GM04503 (cell line): ENCODE measurements at places on chromosomes 16 and 17.

GRCh38 chr16:31519759-31520431 is 7.8 kb upstream of the AHSP start:
- DNase-seq = no peak

DNA sequence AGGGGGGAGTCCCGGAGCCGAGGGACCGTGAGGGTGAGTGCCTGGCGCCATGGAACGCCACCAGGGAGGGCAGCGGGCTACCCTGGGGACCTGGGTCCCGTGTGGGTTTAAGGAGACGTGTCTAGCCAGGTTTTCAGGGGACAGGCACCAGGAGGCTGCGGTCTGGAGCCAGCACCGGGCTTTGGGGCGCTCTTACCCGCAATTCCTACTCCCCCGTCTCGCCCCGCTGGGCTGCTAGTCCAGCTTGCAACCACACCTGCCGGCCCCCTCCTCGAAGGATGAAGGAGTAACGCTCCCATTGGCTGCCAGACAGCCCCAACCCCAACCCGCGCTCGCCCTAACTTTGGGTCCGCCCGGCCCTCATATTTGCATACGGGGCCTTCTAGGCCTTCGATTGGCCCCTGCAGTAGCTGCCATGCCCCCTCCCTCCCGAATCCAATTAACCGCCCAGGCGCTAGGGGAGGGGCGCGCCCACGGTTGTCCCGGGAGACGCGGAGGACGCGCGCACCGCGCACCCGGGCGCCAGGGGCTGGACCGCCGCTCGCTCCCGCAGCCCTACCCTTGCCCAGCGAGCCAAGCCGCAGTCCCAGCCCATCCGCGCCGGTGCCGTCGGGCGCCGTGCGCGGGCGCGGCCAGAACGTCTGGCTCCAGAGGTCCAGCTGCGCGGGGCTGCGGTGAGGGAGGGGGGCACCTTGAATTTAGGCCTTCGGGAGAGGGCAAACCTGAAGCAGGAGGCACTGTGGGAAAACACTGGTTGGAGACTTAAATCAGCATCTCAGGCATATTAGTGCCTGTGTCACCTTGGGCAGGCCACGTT is at the start of gene TTLL6:
TSS of gene TTLL6 (minus strand) at position 456 of the 817 bp plus-strand sequence. CDS start at position 299, 157 bp downstream.
- no peak for DNase-seq

DNA sequence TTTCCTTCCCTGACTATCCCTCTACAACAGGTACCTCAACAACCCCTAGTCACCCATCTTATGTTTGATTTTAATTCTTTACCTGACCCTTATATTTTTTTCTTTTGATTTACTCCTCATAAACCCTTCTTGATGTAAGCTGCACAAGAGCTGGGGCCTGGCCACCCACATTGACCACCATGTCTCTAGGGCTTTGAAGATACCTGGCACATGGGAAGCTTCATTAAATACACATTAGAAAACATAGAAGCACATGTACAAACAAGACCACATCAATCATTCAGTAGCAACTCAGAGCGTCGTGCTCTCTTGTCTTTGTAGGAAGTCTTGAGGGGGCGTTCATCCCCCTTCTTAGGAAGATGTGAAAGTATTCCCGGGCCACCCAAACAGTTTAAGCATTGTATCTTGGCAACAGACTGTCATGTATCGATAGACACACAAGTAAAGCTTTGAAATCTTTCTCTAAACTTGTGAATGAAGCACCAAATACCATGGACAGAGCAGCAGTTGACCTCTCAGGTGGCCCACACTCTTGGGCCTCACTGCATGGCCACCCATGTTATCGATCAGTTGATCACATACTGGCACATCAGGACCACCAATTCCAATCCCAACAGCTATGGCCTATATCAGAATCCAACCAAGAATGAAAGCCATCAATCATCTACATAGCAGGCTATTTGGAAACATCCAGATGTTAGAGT is 183.6 kb downstream of the ZFHX3 start:
- no peak for DNase-seq

DNA sequence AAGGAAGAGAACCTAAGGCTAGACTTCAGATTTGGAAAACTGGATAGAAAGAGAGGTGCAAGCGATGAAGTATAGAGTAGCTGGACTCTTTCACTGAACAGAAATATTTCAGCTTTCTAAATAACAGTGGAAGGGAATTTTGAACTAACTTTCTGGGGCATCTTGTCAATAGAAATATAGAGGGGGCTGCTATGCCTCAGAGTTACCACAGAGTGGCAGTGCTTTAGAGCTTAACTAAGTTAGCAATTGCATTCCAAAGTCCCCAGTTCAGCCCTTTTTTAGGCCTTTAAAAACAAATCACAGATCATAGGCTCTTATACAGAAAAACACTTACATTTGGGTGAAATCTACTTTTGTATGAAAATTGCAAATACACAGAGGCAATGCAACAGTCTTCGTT is 154.2 kb upstream of the CDH8 start:
- no peak for DNase-seq

- no peak for DNase-seq
Measured at GRCh38 chr16:50881331-50881830, 139.5 kb downstream of the CYLD start.

DNA sequence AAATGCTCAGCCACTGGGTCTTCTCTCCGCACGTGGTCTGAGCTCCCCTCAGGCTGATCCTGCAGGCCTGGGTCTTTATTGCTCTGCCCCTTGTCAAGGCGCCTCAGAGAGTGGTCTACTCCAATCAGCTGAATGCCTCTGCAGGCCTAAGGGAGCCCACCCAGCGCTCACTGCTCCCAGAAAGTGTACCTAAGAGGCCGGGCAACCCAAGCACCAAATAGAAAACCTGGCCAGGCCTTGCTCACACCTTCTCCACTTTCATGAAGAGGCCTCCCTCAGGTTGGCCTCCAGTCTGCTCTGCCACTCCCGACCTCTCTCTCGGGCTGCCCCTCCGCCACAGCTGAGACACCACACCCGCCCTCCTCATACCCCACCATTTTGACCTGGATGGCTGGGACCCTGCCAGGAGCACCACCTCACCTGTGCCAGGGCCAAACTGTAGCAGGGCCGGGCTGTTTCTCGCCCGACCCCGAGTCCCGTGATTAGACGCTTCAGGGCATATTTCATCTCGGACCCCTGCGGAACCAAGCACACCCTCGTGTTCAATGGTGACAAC is 665 bp downstream of the MYBBP1A start:
- DNase-seq = no peak

GRCh38 chr16:50360779-50361178 is 8.0 kb downstream of the BRD7 start:
- no peak for DNase-seq

GRCh38 chr17:36111068-36111490 is 7.5 kb downstream of the CCL4 start:
- no peak for DNase-seq

DNA sequence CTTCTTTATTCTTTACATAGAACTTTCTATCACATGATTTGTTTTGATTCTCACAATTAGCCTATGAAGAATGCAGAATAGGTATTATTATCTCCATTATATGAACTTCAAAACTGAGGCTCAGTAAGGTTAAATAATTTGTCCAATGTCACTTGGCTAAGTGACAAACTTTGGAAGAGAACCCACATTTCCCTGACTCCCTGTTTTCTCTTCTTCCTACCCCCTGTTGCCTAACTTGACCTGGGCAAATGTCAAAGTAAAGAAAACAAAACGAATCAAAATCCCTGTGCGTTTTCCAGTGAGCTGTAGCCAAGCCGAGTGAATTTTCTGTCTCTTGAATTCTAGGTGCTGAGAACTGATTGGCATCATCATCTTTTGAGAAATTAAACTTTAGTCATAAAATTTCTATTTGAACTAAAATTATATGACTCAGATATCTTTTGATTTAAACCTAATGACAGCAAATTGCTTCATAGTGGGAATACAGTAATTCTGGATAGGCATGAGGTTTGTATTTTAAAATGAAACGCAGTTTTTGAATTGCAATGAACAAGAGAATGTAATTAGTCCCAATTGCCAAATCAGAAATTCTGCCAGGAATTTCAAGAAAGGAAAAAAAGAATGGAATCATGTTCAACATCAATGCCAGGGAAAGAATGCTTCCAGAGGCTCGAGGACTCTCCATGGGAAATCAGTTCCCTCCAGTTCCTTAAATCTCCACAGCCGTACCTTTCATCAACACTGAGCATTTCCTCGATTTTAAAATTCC is 4.6 kb upstream of the NACA2 start:
- no peak for DNase-seq

- DNase-seq = no peak
Measured at GRCh38 chr16:969508-970385, 1.0 kb downstream of the LMF1 start.

DNA sequence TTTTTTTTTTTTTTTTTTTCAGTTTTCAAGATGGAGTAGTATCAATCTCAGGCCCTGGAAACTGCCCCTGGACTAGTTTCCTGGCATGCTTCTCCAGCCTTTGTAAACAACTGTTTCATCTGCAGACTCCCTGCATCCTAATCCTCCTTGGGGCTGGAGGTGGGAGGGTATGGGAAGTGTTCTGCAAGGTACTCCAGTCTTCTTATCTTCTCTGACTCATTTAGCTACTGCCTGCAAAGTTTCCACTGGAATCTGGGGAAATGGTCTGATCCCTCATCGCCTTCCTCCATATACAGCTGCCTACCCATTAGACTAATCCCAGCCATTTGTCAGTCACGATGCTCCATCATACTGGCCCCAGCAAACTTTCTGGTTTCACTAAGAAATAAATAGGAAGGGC is 21.5 kb downstream of the COPZ2 start:
- no peak for DNase-seq

DNA sequence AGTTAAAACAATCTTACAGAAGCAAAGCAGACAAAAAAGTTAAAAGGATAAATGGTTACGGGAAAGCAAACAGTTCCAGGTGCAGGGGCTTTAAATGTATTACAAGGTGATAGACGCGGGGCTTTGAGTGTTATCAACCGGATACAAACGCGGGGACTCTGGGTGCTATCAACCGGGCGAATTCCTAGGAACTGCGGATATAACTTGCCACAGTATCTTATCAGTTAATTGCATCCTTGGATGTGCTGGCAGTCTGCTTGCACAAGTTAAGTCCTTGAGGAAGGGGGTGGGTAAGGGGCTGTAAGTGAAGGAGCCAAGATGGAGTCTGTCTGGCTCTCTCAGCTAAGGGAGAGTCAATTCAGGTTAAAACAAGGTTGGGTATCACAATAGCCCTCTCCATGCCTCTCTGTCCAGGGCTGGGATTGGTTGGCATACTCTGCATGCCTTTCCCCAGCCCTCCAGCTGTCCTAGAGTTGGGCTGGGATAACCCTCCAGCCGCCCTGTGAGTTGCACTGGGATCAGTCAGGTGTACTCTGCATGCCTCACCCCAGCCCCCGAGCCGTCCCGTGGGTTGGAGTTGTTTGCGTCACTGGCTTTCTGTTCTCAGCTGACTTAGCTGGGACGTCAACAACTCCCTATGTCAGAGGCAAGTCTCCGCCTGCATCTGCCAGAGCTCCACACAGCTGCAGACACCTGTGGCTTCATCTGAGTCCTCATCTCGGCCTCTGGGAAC is 40.9 kb downstream of the TMEM235 start:
- no peak for DNase-seq

GRCh38 chr16:14063618-14064581 is 7.2 kb upstream of the MRTFB start:
- DNase-seq = no peak

GRCh38 chr17:57984936-57985674 is 2.9 kb downstream of the VEZF1 start:
- no peak for DNase-seq

DNA sequence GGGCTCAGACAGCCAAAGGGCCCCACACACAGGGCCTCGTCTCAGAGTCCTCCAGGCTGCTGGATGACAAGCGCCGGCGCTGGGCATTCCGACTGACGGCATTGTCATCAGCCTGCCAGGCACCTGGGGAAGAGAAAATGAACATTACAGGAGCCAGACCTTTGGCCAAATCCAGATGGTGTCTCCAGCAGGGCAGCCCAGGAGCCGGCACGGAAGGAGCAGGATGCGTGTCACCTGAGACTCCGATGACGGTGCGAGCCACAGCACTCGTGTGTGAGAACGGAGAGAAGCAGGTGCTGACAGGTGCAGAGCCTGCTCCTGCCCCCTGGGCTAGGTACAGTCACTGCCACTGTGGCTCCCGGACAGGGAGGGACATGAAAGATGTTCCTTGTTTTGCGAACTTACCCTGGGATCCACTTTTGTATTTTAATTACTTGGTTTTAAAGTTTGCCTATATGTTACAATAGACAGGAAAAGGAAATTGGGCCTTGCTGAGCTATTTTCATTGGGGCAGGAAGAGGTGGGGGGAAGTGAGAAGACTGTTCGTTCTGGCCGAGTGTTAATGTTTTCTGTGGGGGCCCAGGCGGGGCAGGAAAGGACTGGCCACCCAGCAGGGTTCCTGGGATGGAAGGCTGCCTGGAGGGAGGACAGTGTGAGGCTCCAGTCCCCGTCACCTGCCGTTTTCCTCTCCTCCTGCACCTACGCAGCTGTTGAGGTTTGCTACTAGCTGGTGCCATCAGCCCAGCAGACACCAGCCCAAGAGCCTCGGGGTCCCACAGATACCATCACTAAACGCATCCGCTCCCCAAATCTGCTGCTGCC is 4.4 kb upstream of the FOXJ1 start:
- no peak for DNase-seq

DNA sequence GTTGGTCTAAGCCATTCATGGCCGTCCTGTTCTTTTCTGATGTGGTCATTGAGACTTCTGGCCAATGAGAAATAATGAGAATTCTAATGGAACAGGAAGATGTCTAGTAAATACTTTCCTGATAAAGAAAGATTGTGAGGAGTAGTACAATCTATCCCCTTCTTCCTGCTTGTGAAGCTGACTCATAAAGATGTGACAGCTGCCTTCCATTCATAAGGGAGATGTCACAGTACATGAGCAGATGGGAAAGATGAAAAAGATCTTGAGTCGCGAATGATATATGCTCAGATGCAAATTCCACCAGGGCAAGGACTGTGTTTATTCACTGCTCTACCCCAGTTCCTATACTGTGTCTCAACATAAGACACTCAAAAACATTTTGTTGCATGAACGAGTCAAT is 111.7 kb upstream of the FOXF1 start:
- no peak for DNase-seq
